ENCODE measurements at places on chromosomes 1 and 21.

GRCh38 chr1:248834343-248834940 lies 3.6 kb upstream of the ZNF672 start:
- DNase-seq = no peak

GRCh38 chr1:34928699-34929496 lies 552 bp downstream of the DLGAP3 start:
- no peak for DNase-seq

DNA sequence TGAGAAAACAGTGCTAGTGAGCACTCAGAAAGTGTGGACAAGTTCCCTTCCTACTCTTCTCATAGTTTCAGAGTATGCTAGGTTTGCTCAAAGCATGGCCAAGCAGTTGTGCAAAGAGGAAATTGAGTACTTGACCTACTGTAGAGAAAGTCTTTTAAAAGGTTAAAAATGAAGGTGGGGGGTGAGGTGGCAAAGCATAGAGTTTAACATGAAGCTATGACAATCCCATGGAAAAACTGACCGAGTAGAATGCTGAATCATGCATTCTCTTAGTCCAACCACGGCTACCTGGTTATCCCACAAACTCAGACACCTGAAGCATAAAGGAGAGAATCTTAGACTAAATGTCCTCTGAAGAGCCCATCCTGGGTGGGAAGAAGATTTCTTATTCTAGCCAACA lies 79.9 kb downstream of the PTPN14 start:
- no peak for DNase-seq

GRCh38 chr1:104291156-104291555 lies 541.5 kb downstream of the AMY1C start:
- DNase-seq = no peak

GRCh38 chr1:153612755-153613331 lies at the start of gene S100A16:
Gene S100A16, minus strand, starts transcription at chr1:153613137. Its CDS starts 4,986 bp downstream, at chr1:153608151.
- no peak for DNase-seq

- no peak for DNase-seq
Measured at GRCh38 chr1:112083487-112083886, 94.0 kb upstream of the KCND3 start.

DNA sequence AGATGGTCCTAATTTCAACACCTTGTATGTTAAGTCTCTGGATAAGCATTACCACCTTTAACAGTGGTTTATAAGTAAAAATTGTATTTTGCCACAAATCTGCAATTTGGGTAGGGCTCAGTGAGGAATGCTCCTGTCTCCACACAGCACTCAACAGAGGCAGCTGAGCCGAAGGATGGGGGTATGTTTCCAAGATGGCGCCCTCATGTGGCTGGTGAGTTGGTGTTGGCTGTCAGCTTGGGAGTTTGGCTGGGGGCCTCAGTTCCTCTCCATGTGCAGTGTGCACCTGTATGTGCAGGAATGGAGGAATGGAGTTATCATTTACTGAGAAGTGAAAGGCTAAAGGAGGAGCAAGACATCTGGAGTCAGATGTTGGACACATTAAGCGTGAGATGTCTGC lies 136.8 kb downstream of the GABPA start:
- DNase-seq = no peak

GRCh38 chr1:3158347-3158746 lies 89.3 kb downstream of the PRDM16 start:
- DNase-seq = no peak

- DNase-seq = no peak
Measured at GRCh38 chr21:15496911-15497310, 232.9 kb upstream of the USP25 start.

DNA sequence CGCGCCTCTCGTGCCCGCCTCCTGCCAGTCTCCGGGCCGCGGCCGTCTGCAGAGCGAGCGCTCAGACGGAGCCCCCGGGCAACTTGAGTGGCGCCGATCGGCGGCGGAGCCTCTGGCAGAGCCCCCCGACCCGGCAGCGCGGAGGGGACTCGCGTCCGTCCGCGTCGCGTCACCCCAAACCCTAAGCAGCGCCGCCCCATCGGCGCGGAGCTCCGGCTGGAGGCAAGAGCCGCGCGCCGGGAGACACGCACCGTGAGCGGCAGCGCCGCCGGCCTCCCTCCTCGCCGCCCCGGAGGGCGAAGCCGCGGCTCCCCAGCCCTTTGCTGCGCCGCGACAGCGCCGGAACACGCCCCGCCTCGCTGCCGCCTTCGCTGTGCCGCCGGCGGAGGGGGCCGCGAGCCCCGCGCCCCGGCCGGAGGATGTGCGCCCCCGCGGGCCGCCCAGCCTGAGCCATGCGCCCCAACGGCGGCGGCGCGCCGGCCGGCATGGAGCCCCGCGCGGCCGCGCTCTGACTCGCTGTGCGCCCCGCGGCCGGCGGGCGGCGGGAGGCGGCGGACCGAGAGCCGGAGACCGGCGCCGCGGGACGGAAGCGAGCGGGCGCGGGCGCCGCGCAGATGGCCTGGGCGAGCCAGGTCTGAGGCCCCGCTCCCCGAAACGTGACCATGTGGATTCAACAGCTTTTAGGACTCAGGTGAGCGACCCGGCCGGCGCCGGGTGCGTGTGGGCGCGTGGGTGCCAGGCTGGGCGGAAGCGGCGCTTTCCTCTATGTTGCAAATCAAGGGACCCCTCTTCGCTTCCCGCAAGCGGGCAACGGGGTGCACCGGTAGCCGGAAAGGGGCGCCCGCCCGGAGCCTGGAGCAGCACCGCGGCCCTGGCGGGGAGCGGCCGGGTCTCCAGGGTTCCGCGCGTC lies 610 bp downstream of the AJAP1 start:
- DNase-seq = no peak

- no peak for DNase-seq
Measured at GRCh38 chr1:182833271-182833670, 5.9 kb upstream of the DHX9 start.

DNA sequence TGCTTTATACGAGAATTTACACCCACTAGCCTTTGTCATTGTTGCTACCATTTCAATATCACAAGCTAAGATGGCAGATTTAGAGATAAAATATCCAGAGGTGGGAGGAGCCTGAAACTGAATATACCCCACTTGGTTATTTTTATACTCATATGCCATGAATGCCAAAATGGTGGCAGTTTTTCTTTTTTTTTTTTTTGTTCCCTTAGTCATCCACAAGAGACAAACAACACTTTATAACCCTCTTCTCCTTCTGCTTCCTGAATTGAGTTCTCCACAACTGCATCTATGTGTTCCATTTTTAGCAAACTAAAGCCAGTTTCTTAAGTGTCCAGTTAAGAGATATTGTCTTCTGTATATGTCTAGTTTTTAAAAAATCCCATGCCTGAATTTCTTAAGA lies 558.4 kb downstream of the LMO4 start:
- no peak for DNase-seq

- DNase-seq = no peak
Measured at GRCh38 chr1:186738926-186739325, 58.7 kb upstream of the PTGS2 start.

DNA sequence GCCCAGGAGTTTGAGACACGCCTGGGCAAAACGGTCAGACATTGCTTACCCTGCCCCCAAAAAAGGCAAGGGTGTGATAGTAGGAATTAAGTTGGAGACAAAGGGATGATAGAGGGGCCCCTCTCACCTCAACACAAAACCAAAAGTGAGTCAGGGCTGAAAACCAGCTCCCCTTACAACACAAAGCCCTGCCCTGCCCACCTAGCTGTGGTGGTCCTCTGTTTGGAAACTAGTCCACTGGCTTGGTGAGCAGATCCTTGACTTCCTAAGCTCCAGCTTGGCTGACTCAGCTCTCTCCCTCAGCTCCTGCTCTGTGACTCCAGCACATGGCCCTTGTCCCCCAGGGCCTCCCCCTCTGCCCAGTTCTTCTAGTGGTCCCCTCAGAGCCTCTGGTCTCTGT lies 603.8 kb downstream of the PTPRC start:
- DNase-seq = no peak

DNA sequence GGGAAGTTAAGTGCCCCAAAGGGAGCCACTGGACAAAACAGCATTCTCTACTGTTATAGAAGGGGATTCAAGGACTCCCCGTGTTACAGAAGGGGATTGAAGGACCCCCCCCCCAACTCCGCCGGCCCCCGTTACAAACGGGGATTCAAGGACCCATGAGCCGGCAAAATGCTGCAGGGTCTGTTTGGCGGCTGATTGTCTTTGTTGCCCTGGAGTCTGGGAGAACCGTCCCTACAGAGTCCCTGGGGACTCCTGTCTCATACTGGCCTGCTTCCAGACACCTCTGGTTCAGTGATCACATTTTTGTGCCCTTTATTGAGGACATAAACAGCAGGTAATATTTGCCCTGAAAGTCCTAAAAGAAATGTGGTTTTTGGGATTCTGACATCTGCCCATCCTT lies 96.4 kb downstream of the SYF2 start:
- no peak for DNase-seq

DNA sequence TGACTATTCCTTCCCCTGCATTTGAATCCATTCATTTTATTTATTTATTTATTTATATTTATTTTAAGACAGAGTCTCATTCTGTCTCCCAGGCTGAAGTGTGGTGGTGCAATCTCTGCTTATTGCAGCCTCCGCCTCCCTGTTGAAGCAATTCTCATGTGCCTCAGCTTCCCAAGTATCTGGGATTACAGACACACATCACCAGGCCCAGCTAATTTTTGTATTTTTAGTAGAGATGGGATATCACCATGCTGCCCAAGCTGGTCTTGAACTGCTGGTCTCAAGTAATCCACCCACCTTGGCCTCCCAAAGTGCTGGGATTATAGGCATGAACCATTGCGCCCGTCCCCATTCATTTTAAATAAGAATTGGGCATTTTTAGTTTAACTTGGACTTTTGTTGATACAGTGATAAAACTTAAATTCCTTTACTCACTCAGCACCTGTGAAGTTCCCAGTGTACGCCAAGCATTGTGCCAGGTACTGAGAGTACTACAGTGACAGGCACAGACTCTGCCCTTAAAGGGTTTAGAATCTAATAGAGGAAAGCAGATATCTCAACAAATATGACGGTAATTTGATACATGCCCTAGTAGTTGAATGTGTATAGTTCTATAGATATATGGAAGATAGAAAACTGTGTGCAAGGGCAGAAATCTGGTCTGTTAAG lies 90.5 kb downstream of the PTPRC start:
- DNase-seq = no peak

- no peak for DNase-seq
Measured at GRCh38 chr1:21346365-21347071, 56.3 kb upstream of the ECE1 start.

GRCh38 chr1:175034775-175035174 lies 11.6 kb upstream of the MRPS14 start:
- no peak for DNase-seq

Measured in NCI-H2081 treated with DMSO at 0.1 percent for 48 hours (cell line).